ENCODE measurements at places on chromosomes 12 and 14. TPM values are rescaled to one million over a fixed set of nuclear protein-coding genes. Genes with fewer than 3 reads are reported as not detected.

The PLXNC1 gene
- 1.8 TPM for total RNA-seq

The TMPRSS12 gene
- not detected for total RNA-seq

The ADAMTS20 gene
- total RNA-seq = not detected

The ACOT6 gene
- total RNA-seq = not detected

The CLMN gene
- 3.8 TPM for total RNA-seq

The OR4K13 gene
- not detected for total RNA-seq

The ZDHHC22 gene
- total RNA-seq = not detected

The CYP27B1 gene
- total RNA-seq = not detected

The EPS8 gene
- total RNA-seq = 48.4 TPM
